Epithelial cell of proximal tubule (primary cell): ENCODE measurements at places on chromosomes 2 and 18. TPM values are rescaled to one million over a fixed set of nuclear protein-coding genes. Genes with fewer than 3 reads are reported as not detected.
A peak's percentile ranks its signal among the peaks of the same experiment; 100 is the strongest.

The FOXI3 gene
- total RNA-seq: 0.17 TPM in 1 of 2 replicates, not detected in the other

DNA sequence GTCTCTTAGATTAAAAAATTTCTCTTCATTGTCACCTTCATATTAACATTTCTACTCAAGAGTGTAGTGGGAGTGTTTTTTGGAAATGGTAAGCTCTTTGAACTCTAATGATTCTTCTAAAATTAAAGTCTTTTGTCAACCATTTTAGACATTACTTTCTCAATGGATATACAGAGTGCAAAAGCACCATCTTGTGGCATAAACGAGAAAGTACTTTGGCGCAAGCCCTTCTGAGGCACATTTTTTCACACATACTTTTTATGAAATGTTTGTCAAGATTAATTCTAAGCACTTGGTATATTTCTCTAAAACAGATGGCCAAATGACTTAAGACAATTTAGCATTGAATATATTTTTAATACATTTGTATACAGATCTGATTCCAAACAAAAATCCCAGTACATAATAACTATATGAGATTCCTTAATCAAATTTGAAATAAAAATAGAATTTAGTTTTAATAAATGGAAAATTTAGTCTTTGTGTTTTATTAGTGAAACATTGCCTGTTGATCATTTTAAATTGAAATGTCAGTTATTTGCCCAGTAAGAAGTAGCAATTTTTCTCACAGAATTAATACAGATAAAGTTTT lies 63.3 kb upstream of the GALNT5 start:
- DNase-seq: peak; percentile 13

DNA sequence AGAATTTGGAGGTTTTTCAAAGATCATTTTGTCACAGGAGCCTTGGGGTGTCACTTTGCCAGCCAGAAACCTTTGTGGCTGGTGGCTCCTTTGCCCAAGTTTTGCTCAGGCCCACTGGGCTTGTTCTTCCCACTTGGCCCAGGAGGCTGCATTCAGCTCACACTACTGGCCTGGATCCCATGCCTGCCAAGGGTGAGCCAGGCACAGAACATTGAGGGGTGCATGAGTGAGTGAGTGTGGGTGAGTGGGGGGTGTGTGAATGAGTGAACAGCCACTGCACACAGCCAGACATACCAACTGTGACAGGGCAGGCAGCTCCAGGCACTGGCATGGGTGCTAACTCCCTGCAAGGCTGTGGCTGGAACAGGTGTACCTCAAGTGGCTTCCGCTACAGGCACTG lies 39.6 kb downstream of the FAM171B start:
- no peak for DNase-seq

The B3GNT7 gene
- total RNA-seq: 10.7 and 13.7 TPM in 2 replicates

DNA sequence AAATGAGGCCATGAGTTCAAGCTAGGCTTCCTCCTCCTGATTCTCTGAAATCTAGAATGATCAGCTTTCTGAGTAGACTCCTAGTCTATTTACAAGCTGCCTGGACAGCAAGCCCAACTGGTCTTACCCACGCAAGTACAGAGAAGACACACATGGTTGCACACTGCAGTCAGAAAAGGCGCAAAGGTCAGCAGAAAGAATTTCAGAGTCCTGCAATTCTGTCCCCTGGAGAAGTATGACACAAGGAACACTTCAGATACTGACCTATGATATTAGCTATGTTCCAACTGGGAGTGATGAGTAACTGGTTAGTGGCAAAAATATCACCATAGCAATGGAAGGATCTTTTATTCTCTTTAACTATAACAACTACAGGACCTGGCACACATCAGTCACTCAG lies 336.1 kb upstream of the PKDCC start:
- peak; percentile 92 for DNase-seq

The IL1B gene
- 0.65 TPM in 1 of 2 replicates, not detected in the other for total RNA-seq

- DNase-seq: no peak
These were observed 52.9 kb downstream of the SCG2 start for GRCh38 chr2:223549215-223549614.

DNA sequence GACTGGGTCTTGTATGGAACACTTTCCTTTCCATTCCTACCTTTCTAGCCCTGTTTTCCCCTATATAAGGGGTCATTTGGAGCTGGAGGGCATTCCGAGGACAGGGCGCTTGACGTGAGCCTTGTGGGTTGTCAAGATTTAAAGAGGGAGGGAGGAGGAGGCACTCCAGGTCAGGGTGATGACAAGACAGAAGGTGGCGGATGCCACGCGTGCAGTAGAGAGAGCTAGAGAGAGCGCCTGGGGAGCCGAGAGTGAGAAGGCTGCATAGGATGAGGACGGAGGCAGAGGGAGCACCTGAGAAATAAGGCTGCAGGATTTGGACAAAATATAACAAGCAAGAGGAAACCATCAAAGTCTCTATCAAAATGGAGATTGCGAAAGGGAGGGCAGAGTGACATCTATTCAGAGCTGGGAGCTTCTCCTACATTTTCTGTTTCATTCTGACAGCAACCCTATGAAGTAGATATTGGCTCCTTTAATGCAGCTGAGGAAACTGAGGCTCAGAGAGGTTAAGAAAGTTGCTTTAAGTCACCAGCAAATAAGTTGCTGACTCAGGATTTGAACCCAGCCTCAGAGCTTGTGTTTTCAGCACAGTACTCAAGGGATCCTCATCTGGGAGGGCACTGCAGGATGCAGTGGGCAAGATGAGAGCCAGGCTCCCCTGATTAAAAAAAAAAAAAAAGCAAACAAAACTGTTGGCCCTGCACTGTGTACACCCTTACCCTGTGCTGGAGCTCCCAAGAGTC lies 124.2 kb downstream of the MRO start:
- no peak for DNase-seq

DNA sequence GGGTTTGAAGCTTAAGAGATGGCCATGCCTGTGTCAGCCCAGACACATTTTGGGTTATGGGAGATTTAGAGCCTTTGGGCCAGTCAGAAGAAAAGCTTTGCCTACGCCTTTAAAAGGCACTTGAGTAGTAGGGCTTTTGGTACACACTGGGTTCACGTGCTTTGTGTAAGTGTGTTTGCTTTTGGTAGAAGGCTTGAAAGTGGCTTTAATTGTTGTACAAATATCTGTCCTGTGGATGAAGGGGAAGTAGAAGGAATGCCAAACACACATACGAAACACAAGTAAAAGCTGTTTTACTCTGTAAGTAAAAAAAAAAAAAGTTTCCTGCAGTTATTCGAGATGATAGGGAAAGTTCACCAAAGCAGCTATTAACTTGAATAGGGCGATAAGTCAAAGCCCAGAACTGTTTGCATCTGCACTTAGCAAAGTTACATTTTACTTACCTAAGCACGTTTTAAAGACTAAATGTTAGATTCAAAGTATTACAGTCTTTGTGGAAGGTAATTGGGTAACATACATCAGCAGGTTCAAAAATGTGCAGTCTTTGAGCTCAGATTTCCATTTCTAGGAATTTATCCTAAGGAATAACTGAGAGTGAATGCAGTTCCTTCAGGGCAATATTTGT lies 75.4 kb downstream of the STK25 start:
- no peak for DNase-seq

- no peak for DNase-seq
These were observed 1393.6 kb upstream of the NXPH2 start for GRCh38 chr2:140173790-140174189.

The SLC9A4 gene
- total RNA-seq: 0.36 and 0.40 TPM in 2 replicates

DNA sequence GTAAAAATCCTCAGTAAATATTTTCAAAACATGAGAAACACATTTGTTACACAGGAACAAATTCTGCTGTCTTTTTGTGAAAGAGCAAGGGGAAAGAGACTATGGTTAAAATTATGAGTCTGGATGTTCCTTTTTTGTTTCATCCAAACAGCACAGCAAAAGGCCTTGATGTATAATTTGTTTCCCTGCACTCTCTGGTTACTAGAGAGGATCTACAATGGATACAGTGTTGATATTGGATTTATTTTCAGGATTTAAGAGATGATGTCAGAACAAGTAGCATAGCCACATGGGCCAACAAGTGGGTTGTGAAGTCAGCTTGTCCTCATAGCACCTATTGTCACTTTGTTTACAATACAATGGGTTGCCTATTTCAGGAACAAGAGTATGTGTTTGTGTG lies 11.3 kb upstream of the ERBB4 start:
- no peak for DNase-seq

The MBP gene
- 18.8 and 19.1 TPM in 2 replicates for total RNA-seq

DNA sequence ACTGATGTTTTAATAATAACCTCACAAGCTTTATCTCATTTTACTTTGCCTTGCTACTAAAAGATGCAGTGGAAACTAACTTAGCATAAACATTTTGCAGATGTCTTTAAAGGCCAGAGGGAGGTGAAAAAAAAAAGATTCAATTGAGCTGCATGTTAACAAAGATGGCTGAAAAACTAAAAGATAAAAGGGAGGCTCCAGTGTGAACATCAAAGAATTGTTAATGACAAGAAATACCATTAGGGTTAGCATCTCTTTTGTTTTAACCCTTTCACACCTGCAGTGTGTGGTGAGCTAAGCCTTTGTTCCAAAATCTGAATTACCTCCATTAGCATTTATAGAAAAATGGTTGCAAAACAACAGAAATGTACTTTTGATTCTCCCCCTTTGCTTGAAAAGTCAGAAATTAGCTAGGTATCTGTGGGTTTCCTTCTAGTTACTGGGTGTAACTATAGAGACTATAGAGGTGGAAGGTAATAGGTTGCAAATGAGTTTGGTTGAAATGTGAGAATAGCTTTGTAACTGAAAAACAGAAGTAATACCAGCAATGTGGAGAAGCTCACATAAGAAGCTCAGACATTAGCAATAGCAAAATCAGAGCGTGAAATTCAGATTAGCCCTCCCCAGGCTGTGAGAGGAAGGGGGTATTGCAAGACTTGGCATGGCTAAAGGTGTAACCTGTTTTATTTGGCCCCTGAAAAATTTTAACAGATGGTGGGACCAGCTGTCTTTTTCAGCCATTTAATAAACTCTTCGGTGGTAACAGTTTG lies 34.8 kb upstream of the SP5 start:
- no peak for DNase-seq
